ENCODE measurements at places on chromosomes 1 and 21.

- DNase-seq: no peak
These were observed 4.2 kb downstream of the CD46 start for GRCh38 chr1:207755846-207756693.

DNA sequence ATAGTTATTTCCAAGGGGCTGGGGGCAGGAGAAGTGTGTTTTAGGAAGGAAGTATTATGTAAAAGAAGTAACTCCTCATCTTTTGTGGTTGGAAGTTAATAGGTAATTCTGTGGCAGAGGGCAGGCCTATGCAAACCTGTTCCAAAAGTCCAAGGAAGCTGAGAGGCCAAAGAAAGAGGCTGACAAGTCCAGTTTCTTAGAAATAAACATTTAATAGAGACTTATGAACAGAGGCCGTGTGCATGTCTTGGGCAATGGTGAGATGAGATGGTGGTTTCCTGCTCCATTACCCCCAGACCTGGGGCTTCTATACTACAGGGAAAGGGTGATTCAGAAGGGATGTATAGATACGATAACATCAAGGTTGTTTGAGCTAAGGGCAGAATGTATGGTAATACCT is 7.6 kb upstream of the CA14 start:
- no peak for DNase-seq

- no peak for DNase-seq
These were observed 495.7 kb downstream of the KIF26B start for GRCh38 chr1:245650441-245650960.

DNA sequence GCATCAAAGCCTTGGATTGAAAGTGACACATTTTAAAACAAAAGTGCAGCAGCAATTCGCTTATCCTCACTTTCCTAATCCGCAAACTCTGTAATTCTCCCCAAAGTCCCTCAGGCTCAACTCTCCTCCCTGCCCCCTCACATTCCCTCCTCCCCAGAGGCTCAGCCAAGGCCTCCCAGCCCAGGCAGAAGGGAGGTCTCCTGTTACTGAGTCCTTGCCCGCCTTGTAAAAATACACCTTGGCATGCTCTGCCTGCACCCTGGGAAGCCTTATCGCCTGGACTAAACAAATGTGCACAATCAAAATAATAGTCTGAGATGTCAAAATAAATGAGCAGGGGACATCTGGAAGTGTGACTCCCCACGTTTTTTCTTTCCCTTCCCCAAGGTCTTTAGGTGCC is 109.7 kb downstream of the PLXNA2 start:
- DNase-seq: no peak
